ENCODE measurements at places on chromosomes 2 and 18. TPM values are rescaled to one million over a fixed set of nuclear protein-coding genes. Genes with fewer than 3 reads are reported as not detected.

- peak; percentile 60 for DNase-seq
Measured at GRCh38 chr2:64283641-64284361, 139.6 kb upstream of the PELI1 start.

DNA sequence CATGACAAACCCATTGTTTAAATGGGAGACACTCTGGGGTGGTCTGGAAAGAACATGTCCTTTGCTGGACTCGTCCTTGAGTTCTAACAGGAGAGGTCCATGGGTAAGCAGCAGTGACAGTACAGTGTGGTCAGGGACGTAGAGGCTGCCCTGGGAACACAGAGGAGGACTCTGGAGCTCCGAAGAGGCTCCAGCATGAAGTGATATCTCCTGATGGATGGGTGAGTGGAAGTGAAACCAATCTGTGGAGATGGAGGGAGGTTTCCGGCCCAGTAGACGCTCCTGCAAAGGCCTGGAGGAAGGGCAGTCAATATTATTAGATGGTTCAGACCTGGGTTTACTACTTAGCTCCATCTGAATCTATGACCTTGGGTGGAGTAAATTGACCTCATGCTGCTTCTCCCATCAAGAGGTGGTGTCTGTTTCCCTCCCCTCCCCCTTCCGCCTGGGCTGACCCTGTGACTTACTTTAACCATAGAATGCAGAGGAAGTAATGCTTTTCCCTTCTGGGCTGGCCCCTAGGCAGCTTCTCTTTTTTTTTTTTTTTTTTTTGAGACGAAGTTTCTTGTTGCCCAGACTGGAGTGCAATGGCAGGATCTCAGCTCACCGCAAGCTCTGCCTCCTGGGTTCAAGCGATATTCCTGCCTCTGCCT, 2.3 kb upstream of the TFCP2L1 start:
- no peak for DNase-seq

GRCh38 chr2:46302005-46302695, 4.9 kb downstream of the EPAS1 start:
- no peak for DNase-seq

DNA sequence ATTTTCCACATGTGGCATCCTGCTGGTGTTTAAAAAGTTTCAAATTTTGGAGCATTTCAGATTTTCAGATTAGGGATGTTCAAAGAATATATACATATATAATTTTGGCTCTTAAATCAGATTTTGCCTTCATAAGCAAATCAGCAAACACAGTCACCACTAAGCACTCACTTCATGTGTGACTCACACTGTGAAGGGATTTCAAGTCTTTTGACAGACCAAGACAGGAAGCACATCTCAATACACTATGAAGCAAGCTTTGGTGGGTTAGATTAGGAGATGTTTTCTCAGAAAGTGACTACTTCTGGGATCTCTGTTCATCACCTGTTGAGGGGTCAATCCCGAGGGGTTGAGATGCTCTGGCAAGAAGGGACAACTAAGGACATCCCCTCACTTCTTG, 227.8 kb upstream of the RBBP8 start:
- no peak for DNase-seq

DNA sequence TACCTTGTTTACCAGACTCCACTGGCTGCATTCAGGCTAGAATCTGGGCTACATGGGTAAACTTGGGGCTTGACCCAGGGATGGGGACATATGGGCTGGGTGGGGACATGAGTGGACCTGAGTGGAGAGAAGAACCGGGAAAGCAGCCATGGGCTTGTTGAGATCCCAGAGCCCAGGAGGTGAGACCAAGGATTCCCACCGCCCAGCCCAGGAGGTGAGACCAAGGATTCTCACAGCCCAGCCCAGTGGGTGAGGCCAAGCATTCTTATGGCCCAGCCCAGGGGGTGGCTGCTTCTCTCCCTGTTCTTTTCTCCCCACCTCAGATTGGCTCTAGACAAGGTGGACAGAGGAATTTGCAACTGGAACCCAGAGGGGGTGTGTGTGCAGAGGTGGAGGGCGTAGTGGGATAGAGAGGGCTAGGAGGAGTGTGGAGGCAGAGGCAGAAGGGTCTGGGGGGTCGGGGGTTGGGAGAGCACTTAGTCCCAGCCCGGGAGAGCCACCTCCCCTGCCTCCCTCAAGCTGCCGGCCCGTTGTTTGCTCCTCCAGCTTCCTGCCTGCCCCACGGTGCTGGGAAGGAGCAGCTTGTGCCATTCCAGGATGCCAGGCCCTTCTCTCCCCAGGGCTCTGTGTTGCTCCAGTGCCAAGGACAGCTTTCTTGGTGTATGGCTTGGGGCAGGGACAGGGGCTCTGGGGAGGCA, 25.6 kb downstream of the GLI2 start:
- peak; percentile 12 for DNase-seq

GRCh38 chr18:62715436-62715758, at the start of gene PHLPP1:
PHLPP1 (plus strand) TSS chr18:62715541; CDS start chr18:62715684, 143 bp downstream.
- no peak for DNase-seq

DNA sequence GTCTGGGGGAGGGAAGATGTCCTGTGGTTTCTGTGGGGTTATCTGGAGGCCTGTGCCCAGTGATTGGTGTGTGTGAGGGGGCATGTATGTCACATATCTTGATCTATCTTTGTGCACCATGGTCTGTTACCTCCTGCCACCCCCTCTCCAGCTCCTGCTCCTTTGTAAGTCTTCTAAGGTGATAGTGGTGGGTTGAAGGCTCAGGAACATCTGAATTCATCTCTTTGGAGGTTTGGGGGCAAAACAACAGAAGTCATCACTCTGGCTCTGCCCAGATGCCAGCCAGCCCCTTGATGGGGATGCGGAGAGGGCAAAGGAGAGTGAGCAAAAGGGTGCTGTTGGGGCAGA, 2.7 kb upstream of the WNT6 start:
- DNase-seq = no peak

DNA sequence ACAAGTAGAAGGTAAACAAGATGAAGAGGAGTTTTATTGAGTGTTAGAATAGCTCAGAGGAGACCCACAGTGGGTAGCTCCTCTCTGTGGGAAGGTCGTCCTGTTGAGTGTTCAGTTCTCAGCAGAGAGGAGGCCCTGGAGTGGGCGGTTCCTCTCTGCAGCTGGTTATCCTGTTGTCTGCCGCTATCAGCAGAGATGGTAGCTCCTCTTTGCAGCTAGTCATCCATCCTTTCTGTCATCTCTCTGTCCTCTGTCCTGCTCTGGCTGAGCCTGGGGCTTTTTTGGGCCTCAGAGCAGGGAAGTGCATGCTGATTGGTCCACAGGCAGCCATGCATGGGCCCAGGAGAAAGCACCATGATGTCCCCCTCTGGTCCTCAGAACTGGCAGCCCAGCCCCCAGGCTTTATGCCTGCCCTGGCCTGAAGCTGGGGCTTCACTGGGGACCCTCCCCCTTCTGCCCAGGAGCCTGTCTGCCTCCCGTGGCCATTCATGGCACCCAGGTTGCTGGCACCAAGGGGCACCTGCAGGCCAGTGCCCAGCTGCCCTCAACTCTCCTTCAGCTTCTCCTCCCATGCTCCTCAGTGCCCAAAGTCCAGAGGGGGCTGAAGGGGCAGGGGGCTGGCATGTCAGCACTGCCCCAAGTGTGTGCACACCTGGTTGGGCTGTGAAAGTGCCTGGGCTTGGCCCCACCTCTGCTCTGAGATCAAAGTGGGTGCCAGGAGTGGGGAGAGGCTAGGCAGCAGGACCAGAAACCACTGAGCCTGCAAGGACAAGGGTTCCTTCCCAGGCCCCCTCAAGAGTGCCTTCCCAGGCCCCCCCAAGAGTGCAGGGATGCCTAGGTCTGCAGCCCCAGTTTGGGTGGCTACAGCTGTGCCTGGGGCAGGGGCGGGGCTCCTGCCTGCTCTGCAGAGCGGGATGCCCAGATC, 98.7 kb downstream of the TWIST2 start:
- no peak for DNase-seq

DNA sequence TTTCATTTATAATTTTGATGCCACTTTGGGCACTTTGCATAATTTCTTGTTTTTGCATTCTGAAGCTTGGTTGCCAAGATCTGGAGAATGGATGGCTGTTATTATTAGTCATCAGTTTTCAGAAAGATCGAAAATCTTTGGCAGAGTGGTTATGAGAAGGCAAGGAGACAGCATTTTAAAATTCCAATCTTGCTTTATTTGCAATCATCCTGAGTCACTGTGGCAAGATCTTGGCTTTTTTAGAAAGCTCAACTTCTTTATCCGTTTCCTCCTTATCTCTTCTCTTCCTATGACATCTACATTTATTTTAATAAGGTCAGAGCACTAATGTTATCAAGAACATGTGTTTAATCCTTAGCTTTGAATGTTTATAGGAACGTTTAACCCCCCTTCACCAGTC, 31.1 kb upstream of the EIF2AK3 start:
- no peak for DNase-seq

DNA sequence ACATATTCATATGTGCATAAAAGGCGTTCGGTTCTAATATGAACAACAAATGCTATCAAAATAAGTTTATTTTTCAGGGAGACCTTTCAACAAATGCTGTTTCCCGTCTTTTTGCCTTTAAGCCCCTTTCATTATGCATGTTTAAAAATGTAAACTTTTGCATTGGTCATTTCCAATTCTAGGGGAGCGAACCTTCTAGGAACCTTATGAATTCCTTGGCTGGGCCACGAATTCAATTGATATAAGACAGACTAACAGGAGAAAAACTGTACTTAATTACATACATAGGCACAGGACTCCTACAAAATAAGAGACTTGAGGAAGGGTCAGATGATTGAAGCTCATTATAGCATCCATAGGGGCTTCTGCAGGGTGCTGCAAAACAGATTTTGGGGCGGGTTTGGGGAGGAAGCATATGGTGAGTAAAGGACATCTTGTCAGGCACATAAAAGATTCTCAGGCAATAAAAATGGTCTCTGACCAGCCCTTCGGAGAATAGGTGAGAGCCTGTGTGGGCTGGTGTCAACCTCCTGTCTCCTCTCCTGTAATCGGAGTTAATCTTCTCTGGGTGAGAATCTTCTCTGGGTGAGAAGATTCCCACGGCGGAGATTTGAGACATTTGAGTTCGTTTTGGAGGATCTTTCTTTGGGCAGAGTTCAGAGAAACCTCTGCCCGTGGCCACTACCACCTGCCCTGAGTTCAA, 1.7 kb downstream of the TNFRSF11A start:
- no peak for DNase-seq

DNA sequence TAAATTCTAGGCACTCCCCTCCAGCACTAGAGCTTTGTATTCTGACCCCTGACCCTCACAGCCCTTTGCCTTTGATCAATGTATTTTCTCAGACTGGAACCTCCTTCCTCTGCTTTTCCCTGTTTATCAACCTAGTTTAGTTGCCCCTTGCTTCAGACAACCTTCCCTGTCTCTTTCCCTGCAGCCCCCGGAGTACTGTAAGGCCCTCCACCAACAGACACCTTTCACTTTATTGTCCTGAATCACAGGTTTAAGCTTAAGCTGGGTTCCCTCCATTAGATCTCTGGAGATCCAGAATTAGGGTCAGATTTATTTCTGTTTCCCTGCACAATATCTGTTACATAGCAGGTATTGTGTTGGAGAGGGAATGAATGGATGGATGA, 140.2 kb downstream of the DDX1 start:
- no peak for DNase-seq

DNA sequence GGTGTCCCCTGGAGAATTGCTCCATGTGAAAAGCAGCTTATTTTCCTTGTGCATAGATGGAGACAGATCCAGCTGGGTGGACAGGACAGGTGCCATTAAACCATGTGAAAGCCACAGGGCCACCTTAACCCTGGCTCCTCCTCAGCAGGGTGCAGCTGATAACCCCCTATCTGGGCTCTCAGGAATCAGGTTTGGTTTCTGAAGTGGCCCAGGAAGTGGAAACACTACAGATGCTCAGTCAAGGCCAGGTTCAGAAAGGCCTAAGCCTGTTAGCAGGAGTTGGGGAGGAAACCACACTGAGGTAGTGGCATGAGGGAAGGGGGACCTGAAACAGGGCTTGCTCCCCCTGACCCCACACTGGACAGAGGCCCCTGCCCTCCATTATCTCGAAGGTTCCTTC, 217.0 kb downstream of the SPP2 start:
- DNase-seq = no peak

GRCh38 chr2:110818767-110819481, 86.6 kb downstream of the ACOXL start:
- no peak for DNase-seq

- peak; percentile 82 for DNase-seq
Measured at GRCh38 chr2:241609859-241610793, 26.8 kb downstream of the THAP4 start.

- DNase-seq = no peak
Measured at GRCh38 chr2:60033325-60033724, 520.1 kb downstream of the BCL11A start.

GRCh38 chr2:199455545-199456382, 2.0 kb downstream of the SATB2 start:
- DNase-seq = no peak

- DNase-seq = no peak
Measured at GRCh38 chr2:154447727-154448418, 250.6 kb upstream of the KCNJ3 start.

GRCh38 chr2:215612786-215613185, 176.9 kb upstream of the FN1 start:
- DNase-seq = no peak

DNA sequence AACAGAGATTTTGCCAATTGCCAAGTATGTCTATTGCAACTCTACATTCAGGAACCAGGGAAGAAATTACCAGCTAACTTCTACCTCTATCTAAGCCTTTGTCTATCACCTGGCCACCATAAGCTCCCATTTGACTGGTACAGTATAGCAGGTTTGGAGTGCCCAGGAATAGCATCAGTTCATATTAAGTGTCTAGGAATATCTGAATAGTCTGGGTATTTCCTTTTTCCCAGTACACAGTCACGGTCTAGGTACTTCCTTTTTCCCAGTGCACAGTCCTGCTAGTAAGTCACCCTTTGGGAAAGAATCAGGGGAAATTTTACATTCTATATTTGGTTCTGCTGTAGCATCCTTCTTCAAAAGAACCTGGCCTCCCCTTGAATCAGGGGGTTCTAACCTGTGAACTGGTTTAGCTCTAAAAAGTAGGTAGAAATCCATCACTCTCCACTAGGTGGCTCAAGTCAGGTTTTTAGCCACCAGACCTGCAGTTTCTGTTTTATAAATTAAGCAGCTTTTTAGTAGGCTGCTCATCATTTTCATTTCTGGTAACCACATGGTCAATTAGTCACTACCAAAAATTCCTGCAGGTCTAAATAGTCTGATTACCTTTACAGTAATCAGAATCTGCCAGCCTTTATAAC, 49.3 kb upstream of the DNAJC10 start:
- no peak for DNase-seq

Gene IGFBP2
- 398 TPM for total RNA-seq

Gene CYP27A1
- total RNA-seq = 5.4 TPM

Gene KCNF1
- total RNA-seq = not detected

Gene PSME4
- 76.7 TPM for total RNA-seq

Gene ASTL
- not detected for total RNA-seq

Gene LYPD6B
- 0.27 TPM for total RNA-seq

Gene GTF2A1L
- 0.35 TPM for total RNA-seq

Data from uterus (tissue), 4 donors.